Transverse colon (tissue), 4 donors: ENCODE measurements at places on chromosomes 16 and 17. TPM values are rescaled to one million over a fixed set of nuclear protein-coding genes. Genes with fewer than 3 reads are reported as not detected.

The MARVELD3 gene
- total RNA-seq, result 140 TPM

The STX1B gene
- total RNA-seq, result 1.3 TPM

The YPEL2 gene
- total RNA-seq, result 28.8 TPM

DNA sequence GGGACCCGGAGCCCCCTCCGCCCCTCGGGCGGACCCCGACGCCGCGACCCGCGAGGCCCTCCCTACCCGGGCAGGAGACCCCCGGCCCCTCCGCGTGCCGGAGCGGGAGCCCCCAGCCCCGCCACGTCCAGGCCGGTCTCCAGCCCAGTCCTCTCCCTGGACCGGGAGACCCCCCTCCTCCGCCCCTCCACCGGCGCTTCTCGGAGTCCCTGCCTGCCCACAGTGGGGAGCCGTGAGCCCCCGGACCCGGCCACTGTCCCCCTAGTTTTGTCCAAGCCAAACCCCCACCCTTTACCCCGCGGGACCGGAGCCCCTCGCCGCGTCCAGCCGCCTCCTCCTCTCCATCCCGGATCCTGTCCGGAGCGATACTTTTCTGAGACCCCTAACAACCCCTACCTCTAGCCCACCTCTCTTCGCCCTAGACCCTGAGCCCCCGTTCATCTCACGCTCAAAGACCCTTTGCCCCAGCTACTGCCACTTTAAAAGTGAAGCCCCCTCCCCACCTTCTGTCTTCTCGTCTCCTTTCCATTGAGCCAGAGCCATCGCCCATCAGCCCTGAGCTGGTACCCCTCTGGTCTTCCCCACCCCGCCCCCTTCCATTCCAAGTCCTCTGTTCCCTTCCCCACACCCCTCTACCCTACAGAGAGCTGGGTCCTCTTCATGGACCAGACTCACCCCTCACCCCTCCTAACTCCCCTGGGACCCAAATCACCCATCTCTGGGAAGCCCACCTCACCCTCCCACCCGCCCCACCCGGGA is 1.0 kb downstream of the NECAB2 start:
- DNase-seq, result no peak

DNA sequence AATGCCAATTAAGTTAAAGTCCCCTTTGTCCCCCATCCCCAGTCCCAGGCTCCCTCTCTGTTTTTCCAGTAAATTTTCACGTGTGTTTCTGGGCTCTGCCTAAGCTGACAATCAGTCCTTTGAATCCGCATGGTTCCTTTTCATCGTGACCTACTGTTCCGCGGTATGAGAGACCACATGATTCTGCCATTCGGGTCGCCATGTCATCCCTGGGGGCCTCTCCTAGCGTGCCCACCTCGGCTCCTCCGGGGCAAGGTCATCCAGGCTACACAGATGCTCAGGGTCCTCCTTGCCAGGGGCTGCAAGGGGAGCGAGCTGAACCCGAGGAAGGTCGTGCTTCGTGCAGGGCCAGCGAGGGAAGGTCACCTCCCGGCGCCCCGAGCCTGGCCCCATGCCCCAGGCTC is 157.6 kb downstream of the RAB11FIP4 start:
- DNase-seq, result no peak
